ENCODE measurements at places on chromosomes 7 and 10.
A peak's percentile ranks its signal among the peaks of the same experiment; 100 is the strongest.

DNA sequence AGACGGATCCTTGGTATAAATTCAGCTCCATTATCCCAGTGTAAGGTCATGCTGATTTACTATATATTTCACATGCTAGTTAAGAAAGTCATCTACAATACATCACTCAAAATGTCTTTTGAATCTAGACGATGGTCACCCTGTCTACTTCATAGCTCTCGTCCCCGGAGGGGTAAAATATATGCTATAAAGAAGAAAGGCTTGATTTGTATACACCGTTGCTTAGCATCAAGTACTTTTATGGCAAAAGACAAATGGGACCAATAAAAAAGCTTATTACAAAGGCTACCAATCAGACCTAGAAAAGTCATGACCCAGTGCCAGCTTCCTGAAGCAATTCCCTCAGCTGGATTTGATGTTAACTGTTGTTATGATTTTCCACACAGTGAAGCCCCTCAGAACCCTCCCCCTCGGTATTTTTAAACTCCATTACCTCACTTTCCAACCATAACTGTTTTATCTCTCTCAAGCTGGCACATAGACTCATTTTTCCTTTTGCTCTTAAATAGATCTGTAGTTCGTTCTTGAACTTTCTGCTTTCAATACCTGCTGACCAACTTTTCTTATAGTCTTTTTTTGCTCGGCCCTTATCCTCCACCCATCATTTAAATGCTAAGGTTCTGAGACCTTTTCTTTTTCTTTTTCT is 104.9 kb downstream of the DOCK4 start:
- DNase-seq: no peak

- peak; percentile 24 for DNase-seq
Measured at GRCh38 chr7:50558294-50559053, 6.7 kb downstream of the DDC start.

- DNase-seq: peak; percentile 24
Measured at GRCh38 chr7:120714945-120715344, 143.0 kb downstream of the TSPAN12 start.

DNA sequence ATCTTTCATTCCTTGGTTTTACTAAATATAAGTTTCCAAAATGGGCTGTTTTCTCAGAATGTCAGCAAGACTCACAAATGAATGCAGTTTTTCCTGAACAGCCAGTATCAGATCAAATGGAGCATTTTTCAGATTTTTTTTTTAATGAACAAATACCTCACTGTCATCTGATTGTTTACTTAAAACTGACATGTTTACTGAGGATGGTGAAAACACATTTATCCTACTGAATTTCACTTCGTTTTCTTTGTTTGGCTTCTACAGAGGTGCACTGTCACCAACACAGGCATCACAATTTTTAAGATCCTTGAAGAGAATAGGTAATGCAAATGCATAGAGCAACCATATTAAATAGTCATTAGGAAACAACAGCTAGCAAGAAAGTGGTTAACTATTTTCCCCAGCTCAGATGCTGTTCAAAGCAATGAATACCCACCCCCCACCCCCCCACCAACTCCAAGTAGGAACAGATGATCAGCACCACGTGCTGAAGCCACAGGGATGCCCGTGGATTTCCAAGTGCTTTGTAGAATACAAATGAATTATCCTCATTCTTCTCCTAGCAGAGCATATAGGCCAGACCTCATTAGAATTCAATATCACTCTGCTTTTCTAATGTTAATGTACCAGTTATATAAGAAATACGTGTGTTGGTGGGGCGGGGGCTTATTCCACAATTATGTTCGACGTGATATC is 205.9 kb downstream of the SKAP2 start:
- DNase-seq: no peak

DNA sequence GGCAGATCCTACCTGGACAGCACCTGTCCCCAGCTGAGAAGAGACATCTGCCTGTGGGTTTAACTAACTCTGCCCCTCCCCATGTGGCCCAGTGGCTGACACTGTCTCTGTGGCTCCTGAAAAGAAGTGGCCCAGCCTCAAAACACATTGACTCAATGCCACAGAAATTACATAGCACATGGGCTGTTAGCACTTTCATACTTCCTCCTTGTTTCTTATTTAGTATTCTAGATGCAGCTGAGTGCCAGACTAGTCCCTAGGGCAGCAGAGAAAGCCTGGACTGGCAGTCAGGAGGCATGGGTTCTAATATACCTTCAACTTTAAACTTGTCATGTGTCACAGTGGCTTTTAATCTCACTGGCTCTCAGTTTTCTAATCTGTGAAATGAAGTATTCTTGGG is 171.0 kb downstream of the TRIL start:
- no peak for DNase-seq

DNA sequence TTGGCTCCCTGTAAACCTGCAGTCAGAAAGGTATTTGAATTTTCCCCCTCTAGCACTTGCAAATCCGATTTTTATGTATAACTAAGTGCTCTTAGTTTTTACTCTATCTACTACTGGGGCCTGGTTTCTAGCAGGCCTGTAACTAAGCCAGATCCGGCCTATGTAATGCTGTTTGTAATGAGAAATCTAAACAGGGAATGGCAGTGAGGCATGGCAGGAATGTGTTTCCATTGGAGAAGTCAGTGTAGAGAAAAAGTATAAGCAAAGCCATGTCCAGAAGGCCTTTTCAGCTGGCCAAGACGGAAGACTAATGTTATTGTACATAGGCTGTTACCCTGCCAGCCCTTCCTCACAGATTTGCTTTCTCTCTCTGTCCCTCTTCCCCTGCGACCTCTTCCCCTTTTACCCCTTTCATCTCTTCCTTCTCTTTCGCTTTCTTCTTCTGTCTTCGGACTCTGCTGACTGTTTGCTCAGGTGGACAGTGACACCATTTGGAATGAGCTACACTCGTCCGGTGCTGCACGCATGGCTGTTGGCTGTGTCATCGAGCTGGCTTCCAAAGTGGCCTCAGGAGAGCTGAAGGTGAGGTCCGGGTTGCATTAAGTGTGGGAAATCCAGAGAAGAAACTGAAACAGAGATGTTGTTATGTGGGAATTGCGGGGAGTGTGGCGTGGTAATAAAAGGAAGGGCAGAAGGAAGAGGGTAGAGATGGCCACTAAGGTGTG is 297.5 kb downstream of the HDAC9 start:
- peak; percentile 24 for DNase-seq

DNA sequence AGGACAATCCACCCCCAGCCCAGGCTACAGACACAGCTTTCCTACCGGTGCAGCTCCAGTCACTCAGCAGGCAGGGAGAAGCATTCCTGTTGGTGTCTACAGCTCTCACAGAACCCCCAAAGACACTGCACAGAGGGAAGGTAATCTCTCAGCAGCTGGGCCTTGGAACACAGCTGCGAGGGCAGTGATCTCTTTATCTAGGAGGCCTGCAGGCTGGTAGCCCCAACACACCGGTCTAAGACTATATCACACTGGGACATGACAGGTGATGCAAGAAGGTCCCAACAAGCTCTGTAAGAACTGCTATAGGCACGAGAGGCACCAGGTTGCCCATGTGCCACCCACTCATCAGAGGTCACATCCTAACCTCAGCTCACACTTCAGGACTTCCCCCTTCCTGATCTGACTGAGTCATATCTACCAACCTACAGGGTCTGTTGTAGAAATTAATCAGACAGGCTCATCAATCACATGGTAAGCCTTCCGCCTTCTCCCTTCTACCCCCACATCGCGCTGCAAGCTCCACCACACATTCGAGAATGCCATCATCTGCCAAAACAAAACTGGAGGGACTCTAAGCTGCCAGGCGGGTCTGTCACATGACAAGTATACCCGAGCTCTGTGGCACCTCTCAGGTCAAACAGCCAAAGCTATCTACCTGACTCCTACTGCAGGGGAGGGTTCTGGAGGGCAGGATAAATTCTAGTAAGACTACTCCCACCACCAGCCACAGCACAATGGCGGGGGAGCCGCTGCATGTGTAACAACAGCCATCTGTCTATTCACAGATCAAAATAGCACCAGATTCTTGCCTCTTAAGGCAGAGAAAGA is 26.1 kb downstream of the FAM53B start:
- DNase-seq: no peak

DNA sequence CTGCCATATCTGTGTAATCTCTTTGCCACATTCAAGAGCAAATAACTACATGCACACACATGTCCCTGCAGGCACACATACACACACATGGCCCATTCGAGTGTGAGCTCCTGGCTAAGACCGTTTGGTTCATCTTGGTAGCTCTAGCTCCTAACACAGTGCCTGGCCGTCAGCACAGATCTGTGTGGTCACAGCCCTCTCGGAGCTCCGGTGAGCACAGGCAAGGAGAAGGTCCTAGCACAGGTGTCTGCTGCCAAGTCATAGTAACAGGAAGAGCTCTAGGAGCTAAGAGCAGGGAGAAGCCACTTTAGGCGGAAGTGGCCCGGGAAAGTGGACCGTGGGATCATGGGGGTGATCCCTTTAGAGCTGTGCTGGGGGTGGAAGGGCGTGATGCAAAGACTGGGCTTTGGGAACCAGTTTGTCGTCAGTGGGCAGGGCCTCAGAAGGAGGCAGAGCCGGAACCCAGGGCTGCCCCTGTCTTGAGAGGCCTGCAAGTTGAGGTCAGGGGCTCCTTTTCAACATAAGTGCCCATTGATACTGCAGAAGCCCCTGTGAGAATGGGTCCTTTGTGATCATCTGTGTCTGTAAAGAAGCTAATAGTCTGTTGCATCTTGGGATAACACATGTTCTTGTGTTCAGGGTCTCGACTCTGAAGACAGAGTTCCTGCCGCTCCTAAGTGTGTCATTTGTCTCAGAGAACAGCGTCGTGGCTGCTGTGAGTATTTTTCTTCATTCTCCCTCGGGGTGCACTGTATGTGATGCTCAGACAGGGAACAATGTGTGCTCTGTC is 16.6 kb upstream of the ARPC1B start:
- DNase-seq: no peak

- DNase-seq: peak; percentile 51
Measured at GRCh38 chr7:12683678-12684585, 3.5 kb upstream of the ARL4A start.

GRCh38 chr10:127012769-127013152 is 107.5 kb downstream of the DOCK1 start:
- no peak for DNase-seq

GRCh38 chr7:68925241-68925640 is 673.0 kb upstream of the AUTS2 start:
- no peak for DNase-seq

- DNase-seq: no peak
Measured at GRCh38 chr10:3919709-3920308, 134.8 kb upstream of the KLF6 start.

- no peak for DNase-seq
Measured at GRCh38 chr10:13421382-13421917, 73.4 kb upstream of the SEPHS1 start.

GRCh38 chr7:39184391-39184790 is 206.7 kb downstream of the POU6F2 start:
- DNase-seq: no peak

GRCh38 chr10:97575127-97575668 is 2.6 kb downstream of the ANKRD2 start:
- DNase-seq: no peak

DNA sequence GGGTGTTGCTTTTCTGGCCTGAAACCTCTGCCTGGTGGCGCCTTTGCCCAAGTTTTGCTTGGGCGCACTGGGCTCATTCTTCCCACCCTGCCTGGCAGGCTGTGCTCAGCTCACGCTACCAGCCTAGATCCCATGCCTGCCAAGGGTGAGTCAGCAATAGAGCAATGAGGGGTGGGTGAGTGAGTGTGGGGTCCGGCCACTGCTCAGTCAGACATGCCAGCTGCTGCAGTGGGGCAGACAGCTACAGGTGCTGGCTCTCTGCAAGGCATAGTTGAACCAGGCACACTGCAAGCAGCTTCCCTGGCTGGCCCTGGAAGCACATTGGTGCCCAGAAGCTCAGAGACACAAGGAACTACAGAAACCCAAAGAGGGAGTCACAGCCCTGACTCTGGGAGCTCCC is 680.9 kb upstream of the LRRTM3 start:
- no peak for DNase-seq

- no peak for DNase-seq
Measured at GRCh38 chr7:57375783-57376182, 74.2 kb upstream of the ZNF716 start.

GRCh38 chr10:131166486-131166885 is 145.0 kb downstream of the TCERG1L start:
- DNase-seq: no peak

- no peak for DNase-seq
Measured at GRCh38 chr10:122465401-122466040, 4.2 kb downstream of the HTRA1 start.

- DNase-seq: no peak
Measured at GRCh38 chr7:74266191-74266963, 12.2 kb upstream of the RFC2 start.

DNA sequence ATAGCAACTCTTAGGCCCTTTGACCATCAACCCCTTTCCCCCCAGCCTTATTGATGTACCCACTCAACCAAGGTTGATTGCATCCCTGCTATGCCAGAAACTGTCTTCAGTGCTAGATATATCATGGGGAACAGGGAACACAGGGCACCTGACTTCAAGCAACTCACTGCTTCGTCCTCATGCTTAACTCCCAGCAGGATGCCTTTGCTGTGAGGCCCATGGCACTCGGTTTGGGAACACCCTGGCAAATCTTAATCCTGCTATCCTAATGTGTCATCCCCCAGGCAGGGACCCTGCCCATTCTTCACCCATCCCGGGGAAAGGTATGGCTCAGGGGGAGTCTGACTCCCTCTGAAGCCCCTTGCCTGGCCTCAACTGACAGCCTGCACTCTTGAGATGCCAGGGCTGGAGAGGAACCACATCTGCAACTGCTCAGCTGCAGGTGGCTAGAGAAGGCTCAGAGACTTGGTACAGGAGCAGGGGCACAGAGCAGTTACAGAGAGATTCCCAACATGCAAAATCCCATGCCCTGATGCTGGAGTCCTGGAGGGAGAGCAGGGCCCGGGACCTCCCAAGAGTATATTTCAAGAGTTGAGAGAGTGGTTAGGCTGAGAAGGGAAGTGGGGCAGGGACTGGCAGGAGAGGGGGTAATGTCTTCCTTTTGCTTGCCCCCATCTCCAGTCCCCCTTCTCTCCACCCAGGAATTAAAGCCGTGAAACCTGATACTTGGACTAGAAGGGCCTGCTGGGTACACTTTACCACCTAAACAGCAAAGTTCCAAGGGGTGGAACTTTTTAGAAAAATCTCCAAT is 2.4 kb upstream of the UNC5B start:
- DNase-seq: no peak

GRCh38 chr7:92034116-92034515 is 93.5 kb downstream of the AKAP9 start:
- peak; percentile 63 for DNase-seq

DNA sequence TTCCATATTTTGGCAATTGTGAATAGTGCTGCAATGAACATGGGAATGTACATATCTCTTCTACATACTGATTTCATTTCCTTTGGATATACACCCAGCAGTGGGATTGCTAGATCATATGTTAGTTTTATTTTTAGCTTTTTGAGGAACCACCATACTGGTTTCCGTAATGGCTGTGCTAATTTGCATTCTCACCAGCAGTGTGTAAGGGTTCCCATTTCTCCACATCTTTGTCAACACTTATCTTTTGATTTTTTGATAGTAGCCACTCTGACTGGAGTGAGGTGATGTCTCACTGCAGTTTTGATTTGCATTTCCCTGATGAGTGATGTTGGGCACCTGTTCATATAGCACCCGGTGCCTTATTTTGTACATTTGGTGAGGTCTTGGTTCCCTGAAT is 519.6 kb downstream of the REEP3 start:
- DNase-seq: no peak

- DNase-seq: no peak
Measured at GRCh38 chr7:108166687-108167086, 36.5 kb upstream of the LAMB4 start.

All from fibroblast of pulmonary artery (primary cell).